ENCODE measurements at places on chromosomes 6 and 20.

- no peaks in the 10 kb centered on the region for H3K36me3 ChIP-seq
- H3K4me3 ChIP-seq = no peak overlapping the region
- DNase-seq = no peak
- peaks cover 8% of the 10 kb centered on the region for H3K4me1 ChIP-seq
- H3K27ac ChIP-seq = no peak overlapping the region
Observed at GRCh38 chr20:5715071-5715841, 34.9 kb upstream of the SHLD1 start.

GRCh38 chr20:4102381-4102780 lies 87.0 kb upstream of the RNF24 start:
- H3K27me3 ChIP-seq = peaks cover 19% of the 10 kb centered on the region
- DNase-seq = no peak
- H3K36me3 ChIP-seq = no peaks in the 10 kb centered on the region
- no peak overlapping the region for H3K27ac ChIP-seq
- H3K4me1 ChIP-seq = no peaks in the 10 kb centered on the region

GRCh38 chr20:51366155-51366886 lies 176.2 kb downstream of the NFATC2 start:
- no peak overlapping the region for H3K4me3 ChIP-seq
- no peaks in the 10 kb centered on the region for H3K4me1 ChIP-seq
- peaks cover 12% of the 10 kb centered on the region for H3K27me3 ChIP-seq
- no peak for DNase-seq
- no peak overlapping the region for H3K27ac ChIP-seq

- no peak overlapping the region for H3K4me3 ChIP-seq
- DNase-seq = no peak
- H3K36me3 ChIP-seq = no peaks in the 10 kb centered on the region
- H3K4me1 ChIP-seq = no peaks in the 10 kb centered on the region
- H3K27ac ChIP-seq = no peak overlapping the region
Observed at GRCh38 chr20:56245761-56246160, 2.8 kb upstream of the MC3R start.

All from type B pancreatic cell (in vitro differentiated cells).